ENCODE measurements at places on chromosomes 1 and 21.

GRCh38 chr1:229095325-229095724 is 175.6 kb upstream of the RAB4A start:
- DNase-seq = no peak

DNA sequence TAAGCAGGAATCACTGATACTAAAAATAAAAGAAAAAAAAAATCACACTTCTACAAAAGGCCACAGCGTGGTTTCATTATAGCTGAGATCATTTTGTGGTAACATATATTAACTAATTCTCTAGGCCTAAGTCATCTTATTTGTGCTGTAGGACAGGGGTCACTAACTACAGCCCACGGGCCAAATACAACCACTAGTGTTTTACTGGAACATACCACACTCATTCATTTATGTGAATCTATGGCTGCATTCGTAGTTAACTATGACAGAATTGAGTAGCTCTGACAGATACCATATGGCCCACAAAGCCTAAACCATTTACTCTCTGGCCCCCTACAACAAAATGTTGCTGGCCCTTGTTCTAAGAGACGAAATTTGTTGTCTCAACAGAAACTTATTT is 224.4 kb downstream of the VAV3 start:
- peak; percentile 12 for DNase-seq

GRCh38 chr1:19613171-19613703 is 30.9 kb upstream of the NBL1 start:
- no peak for DNase-seq

DNA sequence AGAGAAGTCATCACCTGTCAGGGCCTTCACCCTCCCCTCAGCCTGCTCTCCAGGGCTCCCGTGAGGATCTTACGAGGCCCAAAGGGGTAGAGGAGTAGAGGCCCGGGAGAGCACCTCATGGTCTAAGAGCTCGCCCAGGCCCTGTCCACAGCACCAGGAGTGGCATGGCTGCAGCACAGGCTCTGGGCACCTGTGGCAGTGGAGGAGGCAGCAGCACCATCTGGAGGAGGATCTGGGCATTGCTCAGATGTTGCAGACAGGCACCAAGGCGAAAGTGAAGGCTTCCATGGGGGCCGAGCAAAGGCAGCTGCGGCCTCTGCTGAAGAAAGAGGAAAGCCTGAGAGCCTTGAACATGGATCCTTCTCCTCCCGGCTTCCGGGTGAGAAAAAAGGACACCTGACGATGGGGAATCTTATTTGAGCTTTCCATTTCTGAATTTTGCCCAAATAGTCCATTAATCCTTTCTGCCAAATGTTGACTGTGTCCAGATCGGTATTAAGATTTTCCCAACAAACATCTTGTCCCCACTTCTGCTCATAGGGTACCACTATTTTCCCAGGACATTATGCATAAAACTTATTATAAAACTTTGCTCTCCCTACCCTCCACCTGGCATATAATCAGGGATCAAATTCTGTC is 604.7 kb downstream of the PTPRC start:
- peak; percentile 45 for DNase-seq

DNA sequence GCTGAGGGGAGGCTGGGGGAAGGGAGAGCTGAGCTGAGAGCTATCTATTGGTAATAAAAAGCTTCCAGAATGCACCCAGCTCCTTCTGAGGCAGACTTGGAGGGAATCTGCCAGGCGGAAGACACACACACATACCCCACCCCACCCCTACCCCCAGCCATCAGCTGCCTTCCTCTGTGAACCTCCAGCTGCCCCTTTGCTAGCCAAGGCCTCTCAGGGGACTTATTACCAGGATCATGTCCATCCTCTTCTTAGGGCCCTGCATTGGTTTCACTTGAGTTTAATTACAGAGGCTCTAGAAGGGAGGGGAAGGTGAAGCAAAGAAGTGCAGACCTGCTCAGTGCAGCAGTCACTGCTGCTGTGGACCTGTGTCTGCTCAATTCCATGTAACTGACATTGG is 156.4 kb downstream of the OMA1 start:
- no peak for DNase-seq

DNA sequence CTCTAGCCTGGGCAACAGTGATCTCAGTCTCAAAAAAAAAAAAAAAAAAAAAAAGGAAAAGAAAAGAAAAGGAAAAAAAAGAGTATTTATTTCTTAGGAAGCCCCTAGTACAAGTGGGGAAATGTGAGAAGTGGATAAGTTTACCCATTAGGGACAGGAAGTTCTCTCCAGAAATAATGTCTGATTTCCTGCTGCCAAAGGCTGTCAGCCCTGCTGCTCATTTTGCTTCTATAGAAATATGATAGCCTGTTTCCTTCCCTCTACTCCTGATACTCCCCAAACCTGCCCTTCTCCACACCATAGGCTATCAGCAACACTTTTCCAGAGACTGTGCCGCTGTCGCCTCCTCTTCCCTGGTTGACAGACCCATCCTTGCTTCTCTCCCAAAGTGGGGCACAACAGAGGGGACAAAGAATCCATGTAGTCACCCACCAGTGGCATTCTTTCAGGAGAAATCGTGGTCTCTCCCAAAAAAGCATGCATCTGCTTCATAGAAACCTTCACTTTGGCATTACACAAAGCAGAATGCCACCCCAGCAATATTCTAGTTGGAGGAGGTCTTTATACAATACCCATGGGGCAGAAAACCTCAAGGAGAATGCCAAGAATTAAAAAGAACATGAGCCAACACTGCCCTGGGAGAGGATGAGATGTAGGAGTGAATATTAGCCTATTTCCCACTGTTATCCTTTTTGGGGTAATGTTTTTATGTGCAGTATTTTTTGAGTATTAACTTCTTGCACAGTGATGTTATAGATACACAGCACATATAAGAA is 166.3 kb upstream of the NR5A2 start:
- peak; percentile 20 for DNase-seq

- DNase-seq = peak; percentile 83
These were observed 39.2 kb downstream of the CDK18 start for GRCh38 chr1:205543351-205544301.

- no peak for DNase-seq
These were observed 191.7 kb downstream of the GIPC2 start for GRCh38 chr1:78237364-78237916.

GRCh38 chr1:228370439-228370940 is 36.1 kb downstream of the TRIM11 start:
- DNase-seq = no peak

- peak; percentile 70 for DNase-seq
These were observed 104.1 kb downstream of the CSMD2 start for GRCh38 chr1:34060901-34061415.

GRCh38 chr1:198701766-198702539 is 63.1 kb downstream of the PTPRC start:
- DNase-seq = no peak

- no peak for DNase-seq
These were observed 104.4 kb downstream of the LEPR start for GRCh38 chr1:65524931-65525265.

DNA sequence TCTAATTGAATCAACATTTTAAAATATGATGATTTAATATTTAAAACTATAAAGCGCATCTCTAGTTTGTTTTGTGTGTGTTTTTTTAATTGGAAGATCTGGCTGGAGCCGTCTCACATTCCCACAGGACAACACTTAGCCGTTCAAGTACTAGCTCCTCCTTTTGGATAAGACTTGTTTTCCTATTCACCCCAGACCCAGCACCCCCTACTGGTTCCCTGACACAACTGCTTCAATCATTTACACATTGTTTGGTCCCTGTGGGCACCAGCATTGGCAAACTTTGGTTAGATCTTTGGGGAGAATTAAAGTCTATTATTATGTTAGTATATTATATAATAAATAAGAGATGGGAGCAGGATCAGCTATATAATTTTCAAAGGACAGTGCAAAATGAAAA is 34.5 kb downstream of the TYW3 start:
- DNase-seq = no peak

DNA sequence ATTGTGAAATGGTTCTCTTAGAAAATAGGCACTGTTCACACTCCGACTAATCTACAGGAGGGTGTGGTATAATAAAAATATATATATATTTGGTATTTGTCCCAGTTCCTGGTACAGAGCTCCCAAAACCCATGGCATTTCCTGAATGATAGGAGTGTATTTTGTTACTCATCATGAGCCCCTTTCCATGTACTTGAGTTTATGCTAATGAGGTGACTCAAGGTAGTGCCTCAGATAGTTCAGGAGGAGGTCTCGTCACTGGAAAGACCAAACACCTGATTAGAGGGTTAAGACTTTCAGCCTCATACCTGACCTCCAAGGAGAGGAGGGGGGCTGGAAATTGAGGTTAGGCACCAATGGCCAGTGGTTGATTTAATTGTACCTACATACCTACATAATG is 57.9 kb downstream of the TTC3 start:
- DNase-seq = no peak

DNA sequence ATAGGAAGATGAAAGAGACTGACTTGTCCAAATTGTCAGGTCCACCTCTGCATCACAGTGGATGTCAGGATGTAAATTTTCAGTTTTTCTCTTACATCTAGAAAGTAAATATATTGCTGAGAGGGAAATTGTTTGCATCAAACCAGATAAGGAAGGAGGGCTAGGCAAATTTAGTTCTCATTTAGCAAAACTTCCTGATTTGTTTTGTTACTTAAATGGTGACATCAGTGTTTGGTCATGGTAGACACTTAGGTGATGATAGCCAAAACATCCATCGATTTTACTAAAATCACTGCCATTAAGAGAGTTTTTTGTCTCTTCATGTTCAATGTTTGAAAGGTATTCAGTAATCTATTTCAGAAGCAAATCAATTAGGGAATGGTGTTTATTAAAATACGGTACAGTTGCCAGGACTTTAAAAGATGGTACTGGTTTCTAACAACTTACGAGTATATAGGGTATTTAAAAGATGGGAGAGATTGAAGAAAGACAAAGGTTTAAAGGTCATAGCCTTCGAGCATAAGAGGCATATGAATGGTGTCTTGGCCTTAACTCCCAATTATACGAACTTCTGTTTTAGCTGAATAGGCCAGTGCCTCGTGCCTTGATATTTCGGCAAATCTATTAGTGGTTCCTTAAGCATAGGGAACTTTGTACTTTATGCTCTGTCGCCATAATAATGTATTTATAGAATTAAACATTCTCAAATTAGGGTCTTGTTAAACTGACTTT is 3.0 kb downstream of the IER5 start:
- DNase-seq = no peak

- no peak for DNase-seq
These were observed 1276.1 kb downstream of the KCNT2 start for GRCh38 chr1:195332102-195332501.

GRCh38 chr1:59947047-59947938 is 20.7 kb upstream of the CYP2J2 start:
- DNase-seq = peak; percentile 57

DNA sequence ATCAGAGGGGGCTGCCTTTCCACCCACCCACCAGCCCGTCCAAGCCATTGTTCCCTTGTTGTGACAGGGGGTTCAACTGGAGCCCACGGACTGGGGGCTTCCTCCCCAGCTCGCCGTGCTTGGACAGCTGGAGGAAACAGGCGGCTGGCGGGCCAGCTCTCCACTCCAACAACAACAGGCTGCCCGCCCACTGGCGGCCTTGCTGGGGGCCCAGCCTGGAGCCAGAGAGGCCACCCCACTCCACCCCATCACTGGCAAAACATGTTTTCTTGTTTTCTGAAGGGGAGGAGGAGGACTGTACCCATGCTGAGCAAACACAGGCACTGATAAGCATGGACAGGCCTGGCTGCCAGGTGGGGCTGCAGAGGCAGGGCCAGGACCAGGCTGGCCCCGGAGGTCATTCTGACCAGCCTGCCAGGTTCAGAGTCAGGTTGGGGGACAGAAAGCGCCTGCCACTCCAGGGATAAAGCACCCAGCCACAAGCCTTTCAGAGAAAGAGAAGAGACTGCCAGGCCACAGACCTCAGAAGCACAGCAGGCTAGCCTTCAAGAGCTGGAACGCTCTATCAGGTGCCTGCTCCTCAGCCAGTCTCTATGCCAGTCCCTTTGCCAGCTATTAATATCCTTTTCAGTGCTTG is 32.8 kb downstream of the GJA4 start:
- no peak for DNase-seq

- no peak for DNase-seq
These were observed 88.1 kb upstream of the LRRC8D start for GRCh38 chr1:89732643-89733222.
